ENCODE measurements at places on chromosomes 2 and 18.

- DNase-seq = no peak
Observed at GRCh38 chr2:218404351-218405085, 4.8 kb downstream of the CTDSP1 start.

GRCh38 chr2:195610717-195611116, 46.3 kb upstream of the SLC39A10 start:
- DNase-seq = no peak

GRCh38 chr2:38829971-38830370, 45.8 kb downstream of the DHX57 start:
- no peak for DNase-seq

GRCh38 chr2:230678451-230678850, 34.2 kb upstream of the CAB39 start:
- DNase-seq = no peak

DNA sequence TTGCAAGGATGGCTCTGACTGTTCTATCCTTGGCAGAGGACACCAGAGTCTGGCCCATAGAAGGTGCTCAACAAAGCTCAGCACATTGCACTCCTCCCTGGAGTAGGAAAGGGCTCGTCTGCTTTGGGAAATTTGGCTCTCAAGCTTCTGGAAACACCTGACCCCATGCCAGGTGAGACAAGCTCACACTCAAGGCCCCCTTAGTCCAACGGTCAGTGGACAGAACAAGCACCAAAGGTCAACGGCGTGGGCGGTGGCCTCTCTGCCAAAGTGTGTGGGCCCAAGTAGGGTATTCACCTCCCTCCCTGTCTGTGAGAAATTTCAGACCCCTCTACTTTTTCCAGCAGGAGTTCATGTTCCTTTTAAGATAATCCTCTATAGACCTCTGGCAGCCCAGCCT, 2.0 kb upstream of the STEAP3 start:
- DNase-seq = no peak

DNA sequence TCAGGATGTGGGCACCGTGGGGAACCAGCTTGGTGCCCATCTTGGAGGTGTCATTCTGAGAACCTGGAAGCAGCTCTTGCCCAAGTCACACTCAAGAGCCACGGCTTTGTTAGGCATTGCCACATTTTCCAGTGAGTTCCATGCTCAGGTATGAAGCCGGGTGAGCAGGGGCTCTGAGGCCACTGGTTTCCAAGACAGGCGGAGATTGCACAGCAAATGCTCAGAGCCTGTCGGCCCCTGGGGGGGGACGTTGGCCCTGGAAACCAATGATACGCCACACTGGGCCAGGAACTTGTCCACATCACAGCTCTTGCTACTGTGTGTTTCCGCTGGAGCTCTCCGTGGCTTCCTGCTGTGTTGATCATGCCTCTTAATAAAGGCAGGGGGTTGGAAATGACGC, 52.5 kb upstream of the SALL3 start:
- DNase-seq = no peak

DNA sequence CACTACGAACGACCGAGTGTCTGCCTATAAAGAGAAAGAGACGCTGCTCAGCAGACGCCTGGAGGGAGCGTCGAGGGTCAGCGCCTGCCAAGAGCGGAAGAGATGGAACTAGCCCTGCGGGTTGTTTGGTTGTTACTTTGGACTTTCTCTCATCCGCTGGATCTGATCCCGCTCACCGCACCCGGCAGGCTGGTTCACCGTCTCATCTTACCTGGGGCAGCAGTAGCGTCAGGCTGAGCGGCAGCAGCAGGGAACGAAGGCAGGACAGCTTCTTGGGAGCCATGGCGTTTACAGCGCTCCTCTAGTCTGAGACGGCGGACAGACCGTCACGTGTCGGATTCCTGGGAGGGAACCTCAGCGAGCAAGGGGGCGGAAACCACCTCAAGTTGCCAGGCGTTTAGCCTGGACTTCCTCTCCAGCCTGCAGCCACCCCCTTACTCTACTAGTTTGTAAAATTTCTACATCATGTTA, 1.9 kb downstream of the GLB1L start:
- DNase-seq = no peak

DNA sequence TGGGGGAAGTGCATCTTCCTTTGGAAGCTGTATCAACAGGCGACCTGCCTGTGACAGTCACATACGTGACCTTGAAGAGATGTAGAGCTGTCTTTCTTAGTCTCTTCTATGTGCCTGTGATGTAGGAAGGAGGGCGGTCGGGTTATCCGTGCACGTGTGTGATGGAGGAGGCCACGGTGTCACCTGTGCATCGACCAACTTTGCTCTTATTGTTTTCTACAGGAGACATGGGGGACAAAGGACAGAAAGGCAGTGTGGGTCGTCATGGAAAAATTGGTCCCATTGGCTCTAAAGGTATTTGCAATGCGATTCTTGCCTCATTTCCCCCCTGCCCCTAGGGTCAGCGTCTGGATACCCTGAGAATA, 20.7 kb upstream of the ALLC start:
- DNase-seq = no peak

GRCh38 chr18:63098018-63098981, 221.3 kb downstream of the BCL2 start:
- DNase-seq = no peak

DNA sequence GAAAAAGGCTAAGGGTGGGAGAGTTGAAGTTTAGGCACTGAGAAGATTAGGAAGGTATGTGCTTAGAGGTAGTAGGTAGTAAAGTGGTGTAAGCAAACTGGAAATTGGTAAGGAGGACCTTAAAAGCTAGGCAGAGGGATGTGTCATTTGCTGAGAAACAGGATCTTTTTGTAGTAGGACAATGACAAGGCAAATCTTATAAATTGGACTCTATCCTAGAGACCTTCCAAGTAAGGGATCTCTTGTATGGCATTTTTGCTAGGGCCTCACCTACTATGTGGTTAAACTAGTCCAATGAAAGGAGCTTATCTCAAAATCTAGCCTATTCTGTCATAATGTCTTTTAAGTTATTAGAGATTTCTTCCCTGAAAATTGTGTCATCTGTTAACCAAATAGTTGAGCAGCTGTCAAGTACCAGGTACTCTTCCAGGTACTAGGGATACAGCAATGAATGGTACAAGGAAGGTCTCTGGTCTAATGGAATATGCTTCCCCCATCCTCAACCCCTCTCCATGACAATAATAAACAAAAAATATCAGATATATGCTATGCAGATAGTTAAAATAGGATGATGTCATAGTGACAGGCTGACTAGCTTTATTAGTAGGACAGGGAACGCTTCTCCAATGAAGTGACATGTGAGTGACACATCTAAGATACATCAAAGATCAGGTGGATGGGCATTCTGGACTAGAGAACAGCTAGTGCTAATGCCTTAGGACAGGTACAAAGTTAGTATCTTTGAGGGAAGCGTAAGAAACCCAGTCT, 17.7 kb downstream of the RIOK3 start:
- DNase-seq = no peak

DNA sequence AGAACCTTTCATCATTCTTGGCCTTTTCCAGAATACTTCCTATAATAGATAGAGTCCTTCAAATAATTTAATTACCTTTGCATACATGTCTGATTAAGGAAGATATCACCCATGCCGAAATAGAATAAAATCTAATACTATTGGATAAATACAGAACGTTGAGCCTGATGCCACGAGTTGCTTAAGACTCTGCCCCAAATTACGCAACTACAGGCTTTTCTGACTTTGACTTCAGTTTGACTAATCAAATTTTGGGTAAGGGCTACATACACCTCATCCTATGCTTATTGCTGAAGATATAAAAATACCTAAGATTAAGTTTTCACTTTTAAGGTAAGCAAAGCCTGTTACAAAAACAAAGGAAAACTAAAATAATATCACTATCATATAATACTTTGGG, 1065.1 kb upstream of the NRXN1 start:
- DNase-seq = no peak

- DNase-seq = no peak
Observed at GRCh38 chr2:225737556-225737955, 338.0 kb downstream of the NYAP2 start.

- DNase-seq = no peak
Observed at GRCh38 chr2:194822097-194822496, 834.9 kb upstream of the SLC39A10 start.

- DNase-seq = peak; percentile 21
Observed at GRCh38 chr2:94986392-94986963, 39.0 kb upstream of the MAL start.

GRCh38 chr2:9412781-9413180, 10.5 kb downstream of the ITGB1BP1 start:
- no peak for DNase-seq

GRCh38 chr18:55592572-55592971, 4.6 kb upstream of the TCF4 start:
- DNase-seq = no peak

- DNase-seq = no peak
Observed at GRCh38 chr18:12403601-12404506, 3.9 kb upstream of the PRELID3A start.

DNA sequence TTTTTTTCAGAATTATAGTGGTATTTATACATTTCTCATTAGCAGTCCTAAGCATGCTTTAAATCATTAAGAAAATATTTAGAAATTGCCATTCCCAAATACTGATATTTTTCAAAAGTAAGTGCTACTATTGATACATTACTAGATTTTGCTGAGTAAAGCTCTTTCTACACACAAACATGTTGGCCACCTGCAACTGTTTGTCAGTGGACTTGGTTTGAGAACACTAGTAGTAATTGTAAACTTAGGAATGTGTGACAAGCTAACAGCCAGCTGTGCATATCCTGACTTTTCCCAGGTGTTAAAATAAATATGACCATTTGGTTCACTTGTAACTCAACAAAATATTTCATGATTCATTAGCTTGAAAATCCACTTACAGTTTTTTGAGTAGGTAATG, 103.1 kb downstream of the MSTN start:
- no peak for DNase-seq

DNA sequence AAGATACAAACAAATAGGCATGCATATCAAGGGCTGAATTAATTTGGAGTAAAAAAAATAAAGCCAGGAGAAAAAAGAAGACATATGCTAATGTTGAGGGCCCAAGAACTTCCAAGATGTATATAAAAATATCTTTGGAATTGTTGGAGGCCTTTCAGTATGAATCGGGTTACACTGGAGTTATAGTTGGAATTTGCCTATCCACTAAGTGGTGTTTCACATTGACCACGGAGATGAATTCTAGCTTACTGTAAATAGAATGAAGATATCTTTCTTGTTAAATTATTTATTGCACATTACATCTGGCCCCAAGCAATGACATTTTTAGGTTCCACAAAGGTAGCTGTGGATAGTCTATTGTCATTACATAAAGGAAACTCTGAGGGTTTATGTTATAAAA, 38.5 kb upstream of the TRIB2 start:
- no peak for DNase-seq

GRCh38 chr2:171968509-171968908, 31.2 kb upstream of the METAP1D start:
- DNase-seq = no peak

DNA sequence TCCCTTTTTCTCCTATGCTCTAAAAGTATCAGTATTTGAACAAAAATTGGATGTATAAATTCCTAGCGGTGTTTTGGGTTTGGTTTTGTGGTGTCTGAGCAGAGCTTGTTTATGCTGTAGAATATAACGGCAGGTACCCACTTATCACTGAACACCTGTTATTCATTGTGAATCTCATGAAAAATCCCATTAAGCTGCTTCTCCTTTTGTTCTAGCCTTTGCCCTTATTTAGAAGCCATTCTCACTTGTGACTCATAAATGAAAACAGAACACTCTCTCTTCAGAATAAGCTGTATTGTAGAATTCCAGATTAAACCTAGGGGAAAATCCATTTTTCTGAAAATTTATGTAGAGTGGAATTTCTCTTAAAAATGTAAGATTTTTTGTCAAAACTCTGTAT, 104.0 kb downstream of the PRPF40A start:
- no peak for DNase-seq

- no peak for DNase-seq
Observed at GRCh38 chr2:181484851-181485637, 27.9 kb downstream of the ITGA4 start.

DNA sequence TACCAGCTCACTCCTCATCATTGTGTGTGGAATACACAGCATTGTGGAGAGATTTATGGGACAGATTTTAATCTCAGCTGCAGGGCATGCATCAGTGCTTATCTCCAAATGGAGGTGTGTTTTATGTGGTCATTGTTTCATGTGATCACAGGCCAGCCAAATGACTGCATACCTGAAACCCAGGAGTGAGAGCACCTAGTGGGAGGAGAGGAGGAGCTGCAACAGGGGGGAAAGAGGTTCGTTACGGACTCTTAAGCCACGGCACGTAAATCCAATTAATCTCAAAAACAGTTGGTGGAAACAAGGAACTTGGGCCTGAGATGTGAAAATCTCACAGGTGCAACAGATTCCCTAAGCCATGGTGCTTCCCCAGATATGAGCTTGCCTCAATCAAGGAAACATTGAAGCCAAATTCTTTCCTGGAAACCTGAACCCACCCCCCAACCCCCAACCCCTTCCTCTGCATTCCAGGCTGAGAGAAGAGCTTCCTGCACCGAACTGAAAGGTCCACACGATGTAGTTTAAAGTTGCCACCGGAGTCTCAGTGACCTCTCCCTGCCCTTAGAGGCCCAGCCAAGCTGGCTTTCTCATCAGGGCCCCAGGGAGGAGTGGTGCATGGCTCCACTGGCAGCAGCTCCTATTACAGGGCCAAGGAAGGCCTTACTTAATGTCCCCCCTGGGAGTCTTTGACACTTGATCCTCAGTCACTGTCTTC, 167.4 kb downstream of the C1D start:
- no peak for DNase-seq

All from effector CD4-positive, alpha-beta T cell (primary cell).